ENCODE measurements at places on chromosomes 2 and 18.
A peak's percentile ranks its signal among the peaks of the same experiment; 100 is the strongest.

DNA sequence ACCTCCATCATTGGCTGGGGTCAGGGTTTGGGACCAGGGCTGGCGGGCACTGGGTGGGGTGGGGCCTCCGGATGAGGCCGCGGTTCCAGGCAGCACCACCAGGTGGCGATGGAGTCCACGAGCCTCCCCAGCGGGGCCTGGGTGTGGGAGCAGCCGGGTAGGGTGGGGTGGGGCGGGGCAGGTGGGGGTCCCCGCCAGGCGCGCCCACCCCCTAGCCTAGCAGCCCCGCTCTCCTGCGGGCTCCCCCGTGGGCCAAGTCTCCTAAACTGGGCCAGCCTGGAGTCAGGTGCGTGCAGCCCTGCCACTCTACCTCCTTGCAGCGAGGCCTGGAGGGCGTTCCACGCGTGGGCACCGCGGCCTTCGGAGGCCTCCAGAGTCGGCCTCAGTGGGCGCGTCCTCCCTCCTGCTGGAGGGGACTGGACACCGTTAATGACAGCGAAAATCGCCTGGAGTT, 187.5 kb downstream of the TWIST2 start:
- DNase-seq, result no peak

GRCh38 chr2:216023055-216023648, 9.8 kb upstream of the MREG start:
- DNase-seq, result no peak

GRCh38 chr2:231394211-231395141, 1.0 kb upstream of the B3GNT7 start:
- no peak for DNase-seq

DNA sequence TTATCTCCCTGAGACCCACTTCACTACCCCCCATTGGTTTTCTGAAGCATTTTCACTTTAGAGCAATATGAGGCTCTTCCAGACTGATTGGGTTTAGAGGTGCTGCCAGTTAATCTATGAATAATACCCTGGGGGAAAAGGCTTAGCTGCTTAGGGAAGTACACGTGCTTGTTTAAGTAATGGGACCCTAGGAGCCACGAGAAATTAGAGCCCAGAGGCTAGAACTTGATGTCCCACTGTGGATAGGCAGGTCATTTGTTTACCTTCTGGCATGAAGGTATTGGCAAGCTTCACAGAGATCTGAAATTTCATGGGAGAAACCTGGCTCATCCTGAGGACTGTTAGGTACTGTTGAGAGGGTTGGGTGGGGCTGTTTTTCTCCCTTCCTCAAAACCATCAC, 59.7 kb downstream of the CLIP4 start:
- DNase-seq, result no peak

DNA sequence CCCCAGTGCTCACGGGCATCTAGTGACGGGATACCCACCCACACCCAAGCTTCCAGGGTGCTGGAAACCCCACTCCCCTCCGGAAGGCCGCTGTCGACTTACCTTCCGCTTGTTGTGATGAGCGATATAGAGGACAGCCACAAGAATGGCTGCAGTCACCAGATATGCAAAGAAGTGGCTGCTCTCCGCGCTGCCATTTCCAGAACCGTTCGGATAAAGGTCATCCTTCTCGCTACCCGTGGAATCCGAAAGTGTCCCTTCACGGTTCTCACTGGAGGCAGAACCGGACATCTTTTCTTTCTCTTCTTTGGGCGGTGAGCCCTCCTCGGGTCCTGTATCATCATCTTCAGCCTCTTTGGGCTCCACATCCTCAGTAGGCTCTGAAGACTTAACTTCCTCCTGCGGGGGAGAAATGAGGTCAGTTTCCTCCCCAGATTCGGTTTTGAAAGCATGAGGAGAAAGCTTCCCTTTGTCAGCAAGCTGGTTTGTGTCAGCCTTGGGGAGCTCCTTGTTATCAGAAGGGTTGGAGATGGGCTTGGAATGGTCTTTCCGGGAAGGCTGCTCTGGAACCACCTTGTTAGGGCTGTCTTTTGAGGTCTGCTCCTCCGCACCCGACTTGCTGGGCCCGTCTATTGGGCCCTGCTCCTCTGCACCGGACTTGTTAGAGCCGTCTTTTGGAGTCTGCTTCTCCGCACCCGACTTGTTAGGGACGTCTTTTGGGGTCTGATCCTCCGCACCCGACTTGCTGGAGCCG, 1.2 kb downstream of the TGOLN2 start:
- DNase-seq, result no peak

- peak; percentile 8 for DNase-seq
Observed at GRCh38 chr2:236376566-236377244, 112.5 kb upstream of the ASB18 start.

- no peak for DNase-seq
Observed at GRCh38 chr2:233638836-233639235, 2.6 kb downstream of the UGT1A10 start.

DNA sequence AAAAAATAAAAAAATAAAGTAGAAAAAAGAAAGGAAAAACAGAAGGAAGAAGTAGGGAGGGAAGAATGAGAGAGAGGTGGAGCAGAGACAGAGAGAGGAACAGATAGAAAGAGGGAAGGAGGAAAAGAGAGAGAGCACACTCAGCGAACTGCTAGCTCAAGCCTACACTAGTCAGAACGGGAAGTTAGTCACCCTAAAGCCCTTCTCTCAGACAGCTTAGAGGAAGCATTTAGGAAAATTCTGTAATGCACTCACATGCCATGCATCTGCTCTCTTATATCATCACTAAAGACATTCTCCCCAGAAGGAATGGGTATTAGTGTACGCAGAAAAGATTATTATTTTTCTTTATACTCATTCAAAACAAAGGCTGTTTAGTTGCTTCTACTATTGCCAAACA, 68.1 kb upstream of the SULT1C3 start:
- DNase-seq, result no peak

GRCh38 chr2:67164771-67165522, 232.2 kb upstream of the ETAA1 start:
- peak; percentile 44 for DNase-seq

GRCh38 chr2:155218945-155219344, 520.5 kb downstream of the KCNJ3 start:
- no peak for DNase-seq

DNA sequence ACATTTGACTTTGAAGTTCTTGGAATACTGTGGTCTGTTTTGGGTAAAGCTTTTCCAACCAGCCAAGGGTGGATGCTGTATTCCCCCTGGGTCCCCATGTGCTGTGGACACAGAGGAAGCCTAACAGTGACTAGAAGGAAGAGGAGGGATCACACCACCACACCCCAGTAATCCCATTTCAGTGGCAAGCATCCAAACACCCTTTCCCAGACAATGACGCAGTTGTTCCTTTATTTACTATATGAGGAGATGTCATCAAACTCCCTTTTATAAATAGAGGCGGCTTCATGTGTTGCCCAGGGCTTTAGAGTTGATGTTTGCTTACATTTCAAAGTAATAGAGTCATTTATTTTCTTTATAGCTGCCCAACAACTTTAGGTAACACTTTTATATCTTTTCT, 959.4 kb upstream of the GYPC start:
- no peak for DNase-seq

DNA sequence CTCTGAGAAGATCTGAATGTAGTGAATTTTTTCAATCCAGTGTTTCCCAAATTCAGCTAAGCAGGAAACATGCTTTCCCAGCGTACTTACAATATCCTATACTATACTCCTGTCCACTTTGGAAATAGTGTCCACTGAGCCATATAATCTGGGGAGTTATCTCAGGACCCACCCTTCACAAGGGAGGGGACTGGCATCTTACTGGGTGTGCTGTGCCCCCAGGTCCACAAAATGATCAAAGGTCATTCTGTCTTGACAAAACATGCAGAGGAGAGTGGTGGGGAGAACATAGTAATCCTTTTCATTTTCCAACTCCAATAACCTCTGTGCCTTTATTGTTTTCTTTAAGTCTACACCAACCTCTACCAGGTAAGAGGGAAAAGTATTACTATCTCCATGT, 79.8 kb upstream of the DAPL1 start:
- no peak for DNase-seq

DNA sequence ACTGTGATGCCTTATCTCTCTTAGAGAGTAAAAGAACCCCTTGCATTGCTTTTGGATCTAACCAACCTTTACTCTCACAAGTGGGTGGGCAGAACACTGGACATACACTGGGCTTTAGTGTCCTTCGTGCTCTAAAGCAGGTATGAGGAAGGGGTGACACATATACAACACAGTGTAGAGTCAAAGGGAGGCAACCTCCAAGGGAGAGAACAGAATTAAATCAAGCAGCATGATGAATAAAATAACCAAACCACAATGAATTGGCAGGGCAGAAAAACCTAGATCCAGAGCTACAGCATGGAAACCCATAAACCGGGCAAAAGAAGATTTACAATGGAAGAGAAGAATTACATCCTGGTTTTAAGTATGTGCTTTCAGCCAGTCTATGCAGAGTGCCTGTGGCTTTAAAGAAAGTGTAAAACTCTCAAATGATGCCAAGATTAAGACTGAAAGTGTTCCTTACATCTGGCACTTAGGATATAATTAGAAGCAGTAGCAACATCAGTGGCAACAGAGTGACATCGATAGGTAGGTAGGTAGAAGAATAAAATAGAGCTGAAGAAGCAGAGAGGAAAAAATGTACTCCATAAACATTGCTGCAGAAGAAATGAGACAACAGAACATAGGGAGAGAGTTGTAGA, 191.7 kb upstream of the ZC3H15 start:
- no peak for DNase-seq

DNA sequence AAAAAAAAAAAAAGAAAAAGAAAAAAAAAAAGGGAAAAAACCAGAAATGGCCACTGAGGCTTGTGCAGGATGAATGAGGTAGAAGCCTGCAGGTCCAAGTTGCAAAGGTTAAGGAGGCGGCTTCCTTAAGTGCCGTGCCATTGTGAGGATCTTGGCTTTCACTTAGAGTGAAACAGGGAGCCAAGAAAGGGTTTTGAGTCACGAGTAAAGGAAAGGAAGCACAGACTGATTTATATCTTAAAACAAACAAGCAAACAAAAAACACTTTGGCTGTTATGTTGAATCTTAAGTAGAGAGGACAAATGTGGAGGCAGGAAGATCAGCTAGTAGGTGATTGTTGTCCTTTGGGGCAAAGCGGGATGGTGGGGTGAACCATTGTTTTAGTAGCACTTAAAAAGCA, 749.7 kb upstream of the SOX11 start:
- DNase-seq, result no peak

DNA sequence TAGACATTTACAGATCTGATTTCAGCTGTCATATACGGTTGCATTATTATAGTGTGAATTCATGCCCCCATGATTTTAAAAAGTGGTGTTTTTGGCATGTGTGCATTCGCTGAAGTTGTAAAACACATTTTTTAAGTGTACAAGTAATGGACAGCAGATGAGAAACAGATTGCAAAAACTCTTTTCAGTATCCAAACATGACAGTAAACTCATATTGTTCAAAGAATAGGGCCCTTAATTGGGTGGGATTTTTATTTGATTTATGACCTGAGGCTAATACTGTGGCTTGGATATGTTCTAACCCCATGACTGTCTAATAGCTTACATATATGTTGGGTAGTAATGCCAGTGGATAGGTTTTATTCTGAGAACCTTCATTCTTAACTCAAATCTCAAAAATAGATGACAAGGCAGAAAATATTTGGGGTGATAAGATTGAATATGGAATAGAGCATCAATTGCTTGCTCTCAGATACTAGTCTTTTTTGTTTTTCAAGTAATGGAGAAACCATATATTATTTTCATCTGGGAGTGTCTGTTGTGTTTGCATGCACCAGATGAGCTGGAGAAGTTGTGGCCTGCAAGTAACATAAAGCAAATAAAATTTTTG, 118.6 kb downstream of the PARD3B start:
- no peak for DNase-seq

- DNase-seq, result no peak
Observed at GRCh38 chr2:85768713-85769112, 14.9 kb downstream of the ATOH8 start.

DNA sequence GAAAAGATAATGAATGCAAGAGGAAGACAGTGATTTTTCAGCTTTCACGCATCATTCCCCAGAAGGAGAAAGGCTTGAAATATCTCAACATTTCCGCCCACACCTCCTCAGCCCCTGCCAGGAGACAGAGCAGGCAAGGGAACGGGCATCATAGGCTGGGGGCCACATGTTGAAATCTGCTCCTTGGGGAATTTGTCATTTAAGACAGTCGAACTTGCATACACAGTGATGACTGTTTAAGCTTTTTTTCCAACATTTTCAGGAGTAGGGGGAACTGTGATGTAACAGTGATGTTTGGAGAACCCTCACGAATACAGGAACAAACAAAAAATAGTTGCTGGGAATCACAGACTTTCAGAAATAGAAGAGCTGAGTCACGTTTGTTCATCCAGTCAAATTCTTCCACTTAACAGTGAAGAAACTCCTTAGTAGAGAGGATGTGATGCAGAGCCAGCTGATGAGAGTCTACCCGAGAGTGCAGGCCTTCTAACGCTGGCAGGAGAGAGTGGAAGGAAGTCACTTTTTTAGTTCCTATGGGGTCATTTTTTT, 266.8 kb downstream of the ALPK2 start:
- DNase-seq, result no peak

DNA sequence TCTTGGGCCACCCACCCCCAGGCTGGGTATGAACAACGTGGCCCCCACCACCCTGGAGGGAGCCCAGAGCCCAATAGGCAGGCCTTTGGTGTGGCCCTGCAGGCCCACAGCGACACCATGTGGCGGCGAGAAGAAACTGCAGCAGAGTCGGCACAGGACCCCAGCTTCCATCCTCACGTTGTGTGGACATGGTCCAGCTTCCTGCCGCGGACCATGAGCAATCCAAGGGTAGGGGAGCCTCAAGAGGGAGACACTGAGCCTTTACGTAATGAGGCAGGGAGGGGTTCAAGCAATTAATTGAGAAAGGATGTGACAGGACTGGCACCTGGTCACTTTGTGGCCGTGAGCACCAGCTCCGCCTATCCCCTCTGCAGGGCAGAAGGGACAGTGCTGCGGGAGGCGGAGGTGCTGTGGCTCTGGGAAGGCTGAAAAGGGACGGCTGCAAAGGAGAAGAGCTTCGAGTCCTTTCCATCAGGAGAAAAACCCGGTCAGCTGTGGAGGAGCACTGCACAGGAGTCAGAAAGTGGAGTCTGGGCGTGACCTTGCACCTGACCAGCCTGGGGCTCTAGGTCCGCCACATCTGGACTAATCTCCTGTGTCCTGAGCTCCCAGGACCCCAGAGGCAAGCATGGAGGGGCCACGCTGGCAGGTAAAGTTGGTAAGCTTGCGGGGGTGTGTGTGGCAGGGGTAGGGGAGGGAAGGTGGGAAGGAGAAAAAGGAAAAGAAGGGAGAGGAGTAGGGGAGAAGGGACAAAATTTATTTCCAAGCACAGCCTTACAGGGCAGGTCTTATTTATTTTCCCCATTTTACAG, 44.9 kb downstream of the TMEM37 start:
- peak; percentile 36 for DNase-seq

Data from NCI-H2081 treated with DMSO at 0.1 percent for 48 hours (cell line).